ENCODE measurements at places on chromosomes 3 and 15. TPM values are rescaled to one million over a fixed set of nuclear protein-coding genes. Genes with fewer than 3 reads are reported as not detected.

CLDN16 gene
- 0.30 TPM for total RNA-seq

REC114 gene
- not detected for total RNA-seq

FETUB gene
- not detected for total RNA-seq

UMPS gene
- 22.5 TPM for total RNA-seq

PLA2G4D gene
- total RNA-seq: not detected

NAALADL2 gene
- total RNA-seq: 13.9 TPM

CPNE9 gene
- not detected for total RNA-seq

CILP gene
- total RNA-seq: 0.07 TPM

DAZL gene
- total RNA-seq: not detected

SH3GL3 gene
- 0.07 TPM for total RNA-seq

SPSB4 gene
- total RNA-seq: not detected

TERC gene
- total RNA-seq: 23.9 TPM

GPR27 gene
- 0.26 TPM for total RNA-seq

DISP2 gene
- total RNA-seq: 0.17 TPM

AP3B2 gene
- total RNA-seq: 0.39 TPM

FOXL2NB gene
- 0.03 TPM for total RNA-seq

CCDC39 gene
- total RNA-seq: not detected

Measured in smooth muscle cell of the pulmonary artery (primary cell).